ENCODE measurements at places on chromosomes 1 and 21. TPM values are rescaled to one million over a fixed set of nuclear protein-coding genes. Genes with fewer than 3 reads are reported as not detected.

DNA sequence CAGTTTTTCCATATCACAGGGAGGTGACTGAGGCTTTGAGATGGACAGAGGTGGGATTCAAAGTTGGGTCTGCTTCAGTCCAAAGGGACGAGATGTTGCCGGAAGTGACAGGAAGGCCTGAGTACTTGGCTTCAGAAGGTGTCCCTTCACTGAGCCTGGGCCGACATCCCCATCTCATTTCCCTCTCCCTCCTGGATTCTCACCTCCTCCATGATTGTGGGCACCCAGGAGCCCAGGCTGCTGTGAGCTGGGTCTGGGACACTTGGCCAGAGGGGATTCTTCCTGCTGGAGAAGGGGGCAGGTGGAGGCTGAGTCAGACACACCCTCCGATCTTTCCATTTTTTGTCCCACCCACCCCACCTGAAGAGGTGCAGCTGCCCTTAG is 2.8 kb upstream of the MRPS15 start:
- H3K4me3 ChIP-seq = no peak overlapping the region
- H3K4me1 ChIP-seq = peaks cover 13% of the 10 kb centered on the region
- no peaks in the 10 kb centered on the region for H3K27me3 ChIP-seq

GRCh38 chr1:151485685-151486255 is 25.4 kb upstream of the CGN start:
- no peak for ATAC-seq
- no peak overlapping the region for H3K4me3 ChIP-seq
- H3K27me3 ChIP-seq = no peaks in the 10 kb centered on the region
- no peaks in the 10 kb centered on the region for H3K36me3 ChIP-seq
- H3K4me1 ChIP-seq = no peaks in the 10 kb centered on the region

Gene CFAP45
- total RNA-seq = 0.27 TPM

Gene ATF6
- 29.7 TPM for total RNA-seq

GRCh38 chr1:246566813-246567645 is 773 bp downstream of the CNST start:
- peaks cover 20% of the 10 kb centered on the region for H3K36me3 ChIP-seq
- peaks cover 8% of the 10 kb centered on the region for H3K4me1 ChIP-seq

DNA sequence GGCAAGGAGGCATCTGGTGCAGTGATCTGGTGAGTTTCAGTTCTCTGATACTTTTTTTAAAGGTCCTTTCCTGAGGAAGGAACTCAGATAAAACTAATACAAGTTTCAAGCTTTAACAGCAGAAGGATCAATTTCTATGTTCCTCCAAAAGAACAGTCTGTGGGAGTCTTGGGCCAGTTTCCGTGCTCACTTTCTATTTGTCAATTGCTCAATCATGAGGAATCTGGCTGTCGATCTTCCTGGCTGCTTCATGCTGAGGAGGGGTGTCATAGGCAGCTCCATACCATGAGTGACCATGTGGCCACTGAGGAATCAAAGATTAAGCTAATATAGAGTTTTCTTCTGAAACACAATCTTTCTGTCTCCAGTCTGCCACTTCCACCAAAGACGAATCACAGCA is 11.4 kb upstream of the TMEM125 start:
- H3K36me3 ChIP-seq = no peaks in the 10 kb centered on the region
- no peaks in the 10 kb centered on the region for H3K27me3 ChIP-seq
- ATAC-seq = no peak
- H3K4me1 ChIP-seq = no peaks in the 10 kb centered on the region
- H3K27ac ChIP-seq = no peak overlapping the region
- no peak overlapping the region for H3K4me3 ChIP-seq

Gene TNFRSF4
- total RNA-seq = 0.93 TPM

DNA sequence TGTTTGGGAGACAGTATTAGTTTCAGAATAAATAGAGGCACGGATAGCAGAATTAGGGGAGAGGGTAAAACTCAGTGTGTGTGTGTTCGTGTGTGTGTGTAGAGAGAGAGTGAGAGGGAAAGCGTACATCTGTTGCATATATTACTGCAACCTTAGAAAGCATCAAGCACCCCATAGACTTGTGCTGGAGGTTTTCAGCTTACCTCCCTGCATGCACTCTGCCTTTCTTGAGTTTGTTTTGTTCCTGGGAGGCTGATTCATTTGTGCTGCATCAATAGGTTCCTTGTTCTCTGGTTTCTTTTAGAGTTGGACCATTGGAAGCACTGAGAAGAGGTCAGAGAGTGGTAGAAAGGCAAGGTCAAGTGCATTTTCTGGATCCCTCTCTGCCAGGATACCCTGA is 104.4 kb upstream of the KCNK1 start:
- no peaks in the 10 kb centered on the region for H3K36me3 ChIP-seq
- no peaks in the 10 kb centered on the region for H3K27me3 ChIP-seq
- H3K4me1 ChIP-seq = no peaks in the 10 kb centered on the region

- H3K4me1 ChIP-seq = no peaks in the 10 kb centered on the region
- peak; percentile 53 for ATAC-seq
- H3K27ac ChIP-seq = peak overlapping the region; percentile 60
- H3K27me3 ChIP-seq = no peaks in the 10 kb centered on the region
- H3K36me3 ChIP-seq = no peaks in the 10 kb centered on the region
- H3K4me3 ChIP-seq = no peak overlapping the region
Measured at GRCh38 chr1:180167021-180167701, 12.5 kb downstream of the QSOX1 start.

Gene ZDHHC18
- total RNA-seq = 36.9 TPM
